ENCODE measurements at places on chromosomes 2 and 18.

DNA sequence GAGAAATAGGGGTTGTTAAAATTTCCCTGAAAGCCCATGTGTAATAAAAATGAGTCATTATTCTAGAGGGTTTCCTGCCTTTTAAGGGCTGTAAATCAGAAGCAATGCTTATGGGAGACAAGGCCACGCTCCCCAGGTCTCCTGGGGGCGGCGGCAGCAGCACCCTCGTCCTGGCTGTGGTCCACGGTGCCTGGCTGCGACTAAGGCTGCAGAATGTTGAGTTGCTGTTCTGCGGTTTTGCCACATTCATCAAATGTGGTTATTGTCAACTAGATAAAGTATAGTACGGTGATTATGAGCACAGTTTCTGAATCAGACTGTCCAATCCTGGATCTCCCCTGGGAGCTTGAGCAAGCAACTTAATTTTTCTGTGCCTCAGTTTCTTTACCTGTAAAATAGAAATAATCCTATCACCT is 11.9 kb upstream of the AGFG1 start:
- no peak for DNase-seq

DNA sequence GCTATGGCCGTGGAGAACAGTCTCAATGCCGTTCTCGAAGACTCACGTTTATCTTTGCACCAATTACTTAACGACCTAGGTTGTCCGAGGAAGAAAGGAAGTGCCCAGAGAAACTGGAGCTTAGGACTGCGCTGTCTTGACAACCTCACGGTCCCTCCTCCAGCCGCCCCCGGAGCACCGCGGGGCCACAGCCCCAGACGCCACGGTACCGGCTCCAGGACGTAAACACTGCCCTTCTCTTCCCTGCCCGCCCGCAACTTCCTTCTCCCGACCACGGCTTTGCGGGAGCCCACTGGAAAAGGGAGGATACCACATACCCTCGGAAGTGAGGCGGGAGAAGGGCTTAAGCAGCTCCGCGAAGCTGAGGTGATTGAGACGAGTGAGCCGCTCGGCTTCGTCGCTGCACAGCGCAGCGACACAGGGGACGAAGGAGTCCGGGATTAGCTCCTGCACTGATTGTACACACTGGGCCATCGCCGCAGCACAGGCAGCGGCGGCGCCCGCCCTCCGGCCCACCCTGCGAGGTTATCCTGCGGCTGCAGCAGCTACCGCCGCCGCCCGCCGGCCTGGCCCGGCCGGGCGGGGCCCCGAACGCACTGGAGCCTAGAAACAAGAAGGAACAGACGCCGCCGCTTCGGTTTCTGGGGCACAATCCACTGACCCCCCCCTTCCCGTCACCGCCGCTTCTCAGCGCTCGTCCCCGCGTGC is 483 bp downstream of the TRAPPC8 start:
- DNase-seq = no peak

DNA sequence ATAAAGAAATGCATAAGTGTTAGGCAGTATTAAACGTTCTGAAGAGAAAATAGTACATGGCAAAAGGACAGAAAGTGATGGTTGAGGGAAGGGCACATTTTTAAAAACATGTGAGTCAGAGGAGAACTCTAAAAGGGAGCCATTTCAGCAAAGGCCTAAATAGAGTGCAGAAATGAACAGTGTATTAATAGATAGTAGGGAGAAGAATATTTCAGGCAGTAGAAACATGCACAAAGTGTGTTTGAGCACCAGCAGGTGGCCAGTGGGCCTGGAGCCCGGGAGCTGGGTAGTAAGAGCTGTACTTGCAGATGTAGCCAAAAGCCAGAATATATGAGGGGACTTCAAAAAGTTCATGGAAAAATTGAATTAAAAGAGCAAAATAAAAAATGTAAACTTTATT is 288.1 kb upstream of the FIGN start:
- DNase-seq = no peak

- no peak for DNase-seq
Measured at GRCh38 chr2:232925153-232925820, 55.2 kb downstream of the SNORC start.

- DNase-seq = no peak
Measured at GRCh38 chr2:144081272-144081671, 438.6 kb downstream of the ZEB2 start.
